NCI-H1048 (cell line): ENCODE measurements at places on chromosomes 5 and 9.

DNA sequence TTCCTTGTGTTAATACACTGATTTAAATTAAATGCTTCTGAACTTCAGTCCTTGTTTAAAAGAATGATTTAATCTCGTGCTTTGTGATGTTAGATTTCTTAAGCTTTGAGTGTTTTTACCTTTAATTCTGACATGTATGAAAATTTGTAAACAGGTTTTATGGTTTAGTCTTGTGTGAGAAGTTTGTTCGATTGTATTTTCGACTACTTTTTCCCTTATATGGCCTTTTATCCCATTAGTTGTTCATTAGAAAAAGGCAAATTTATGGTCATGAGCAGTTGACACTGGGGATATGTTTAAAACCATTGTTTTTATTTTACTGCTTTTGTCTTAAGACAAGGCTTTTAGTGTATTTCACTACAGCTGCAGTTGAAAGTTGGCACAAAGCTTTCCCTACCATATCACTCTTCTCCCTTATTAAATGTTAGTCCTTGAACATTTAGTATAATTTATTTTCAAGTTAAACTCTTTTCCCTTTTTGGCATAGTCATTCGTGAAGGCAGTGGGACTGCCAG, 3.3 kb downstream of the UBE2R2 start:
- DNase-seq, result no peak

DNA sequence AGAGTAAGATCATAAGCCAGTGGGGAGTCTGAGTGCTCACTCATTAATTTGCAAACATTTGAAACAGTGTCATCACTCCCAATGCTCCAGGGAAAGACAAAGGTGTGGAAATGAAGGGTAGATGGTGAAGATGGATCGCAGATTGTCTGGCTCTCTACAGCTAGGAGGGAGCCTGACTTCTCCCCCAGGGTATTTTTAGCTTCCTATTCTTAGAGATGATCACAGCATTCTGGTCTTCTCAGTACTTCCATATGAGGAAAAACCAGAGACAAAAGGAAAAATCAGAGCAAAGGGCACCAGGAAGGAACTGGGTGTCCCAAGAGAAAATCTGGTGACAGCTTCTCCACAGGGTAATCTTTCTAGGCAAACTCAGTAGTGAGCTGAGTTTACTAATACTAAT, 401.9 kb upstream of the GRIA1 start:
- DNase-seq, result no peak

DNA sequence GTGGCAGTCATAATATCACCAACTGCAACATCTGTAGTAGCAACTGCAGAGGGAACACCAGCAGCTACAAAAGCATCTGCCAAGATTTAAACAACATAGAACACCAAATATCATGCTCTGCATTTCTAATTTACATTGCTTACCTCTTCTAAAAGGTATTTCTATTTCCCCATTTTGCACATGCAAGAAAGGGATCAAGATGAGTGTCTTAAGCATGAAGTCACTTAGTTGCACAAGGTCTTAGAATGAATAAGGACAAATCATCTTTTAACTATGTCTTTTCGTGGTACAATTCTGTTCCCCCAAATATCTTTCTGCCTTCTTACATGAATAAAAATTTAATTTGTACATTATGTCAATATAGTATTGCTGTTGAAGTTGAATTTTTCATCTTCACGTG, 1746.4 kb downstream of the EFNA5 start:
- no peak for DNase-seq

DNA sequence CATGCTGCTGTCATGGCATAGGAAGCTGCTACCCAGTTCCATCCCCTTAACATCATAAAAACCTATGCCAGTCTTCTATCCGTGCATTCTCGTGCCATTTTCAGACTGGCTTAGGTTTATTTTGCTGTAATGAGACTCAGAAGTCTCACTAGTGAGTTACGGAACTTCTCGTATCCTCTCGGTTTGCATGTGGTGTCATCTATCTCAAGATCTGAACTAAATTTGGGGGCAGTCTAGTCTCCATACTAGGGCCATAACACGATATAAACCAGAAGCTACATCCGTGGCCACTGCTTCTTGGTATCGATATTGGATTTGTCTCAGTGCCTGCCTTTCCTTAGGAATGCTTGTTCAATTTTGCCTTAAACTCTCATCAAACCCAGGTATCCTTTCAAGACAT, 771.2 kb upstream of the CDH10 start:
- DNase-seq, result no peak

DNA sequence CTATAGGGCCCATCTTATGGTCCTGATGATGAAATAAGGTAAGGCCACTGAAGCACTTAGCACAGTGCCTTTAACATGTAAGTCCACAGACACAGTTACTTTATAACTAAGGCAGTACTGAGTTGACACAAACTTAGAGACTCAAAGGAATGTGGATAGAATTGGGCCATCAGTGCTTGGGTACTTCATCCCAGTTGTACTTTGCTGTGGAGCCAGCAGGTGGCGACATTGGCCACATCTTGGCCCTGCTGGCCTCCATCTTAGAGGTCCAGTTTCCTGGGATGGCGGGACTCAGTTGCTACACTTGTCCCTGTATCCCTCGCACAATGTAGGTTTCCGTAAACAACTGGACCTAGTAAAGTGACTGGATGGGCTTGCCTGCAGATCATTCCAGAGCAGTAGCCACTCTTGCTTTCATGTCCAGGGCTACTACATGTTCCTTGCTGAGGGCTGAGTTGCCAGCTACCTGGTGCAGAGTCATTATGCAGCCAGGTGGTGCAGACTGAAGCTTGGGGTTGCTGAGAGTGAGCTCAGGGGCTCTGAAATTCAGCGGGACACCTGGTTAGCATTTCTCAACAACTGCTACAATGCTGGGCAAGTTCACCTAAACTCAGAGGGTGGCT, 10.6 kb downstream of the MTAP start:
- peak; percentile 38 for DNase-seq

- no peak for DNase-seq
Observed at GRCh38 chr5:131379723-131380122, 115.9 kb downstream of the CDC42SE2 start.

- DNase-seq, result no peak
Observed at GRCh38 chr5:75536694-75537360, 25.1 kb downstream of the POLK start.

DNA sequence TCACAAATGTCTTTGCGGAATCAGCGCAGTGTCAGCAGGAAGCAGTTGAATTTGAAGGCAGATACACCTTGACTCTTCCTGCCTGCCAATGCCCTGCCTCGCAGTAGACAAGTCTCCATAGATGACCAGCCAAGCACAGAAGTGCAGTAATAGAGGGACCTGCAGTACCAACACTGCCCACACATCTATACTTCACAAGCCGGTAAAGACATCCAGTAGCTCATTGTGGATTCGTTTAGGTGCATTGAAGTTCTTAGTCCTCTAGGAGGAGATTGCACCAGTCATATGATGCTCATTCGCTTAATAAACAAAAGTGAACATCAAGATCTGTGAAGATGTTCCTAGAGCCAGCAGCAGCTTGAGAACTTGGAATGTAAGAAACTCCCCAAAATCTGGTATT, 7.1 kb upstream of the IFNA2 start:
- DNase-seq, result no peak

- DNase-seq, result no peak
Observed at GRCh38 chr5:103487218-103487617, 75.4 kb downstream of the NUDT12 start.

- DNase-seq, result no peak
Observed at GRCh38 chr5:15966651-15967050, 212.9 kb downstream of the MARCHF11 start.

GRCh38 chr5:65126542-65127069, 355.1 kb downstream of the ADAMTS6 start:
- DNase-seq, result no peak

DNA sequence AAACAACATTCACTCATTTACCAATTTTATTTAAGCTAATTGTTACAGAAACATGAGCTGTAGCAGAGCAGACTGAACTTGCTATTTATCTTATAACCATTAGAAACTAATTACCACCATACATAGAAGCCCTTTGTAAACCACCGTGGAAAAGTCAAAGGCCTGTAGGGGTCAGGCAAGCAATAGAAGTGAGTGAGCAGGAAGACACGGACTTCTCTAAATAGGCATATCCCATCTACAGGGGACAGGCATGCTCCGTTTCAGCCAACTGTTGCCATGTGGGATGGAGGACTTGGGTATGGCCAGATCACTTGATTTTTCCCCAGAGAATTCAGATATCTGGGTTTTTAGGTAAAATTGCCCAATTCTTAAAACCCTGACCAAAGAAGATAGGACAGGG, 44.8 kb downstream of the PRRC1 start:
- DNase-seq, result no peak

DNA sequence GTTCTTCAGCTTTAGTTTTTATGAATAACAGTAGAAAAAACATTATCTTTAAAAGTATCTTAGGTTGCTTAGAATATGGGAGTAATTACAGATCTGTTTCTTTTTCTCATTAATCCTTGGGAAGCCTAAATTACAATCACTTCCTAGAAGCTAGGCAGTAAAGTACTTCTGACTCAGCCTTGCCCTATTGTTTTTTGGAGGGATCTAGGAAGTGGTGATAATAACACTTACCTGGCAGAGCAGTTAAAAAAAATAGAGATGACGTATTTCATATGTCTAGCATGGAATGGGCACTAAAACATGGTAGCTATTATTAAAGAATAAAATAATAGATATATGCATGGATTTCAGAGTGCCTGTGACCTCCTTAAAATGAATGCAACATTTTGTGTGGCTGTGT, 8.2 kb upstream of the FST start:
- no peak for DNase-seq

DNA sequence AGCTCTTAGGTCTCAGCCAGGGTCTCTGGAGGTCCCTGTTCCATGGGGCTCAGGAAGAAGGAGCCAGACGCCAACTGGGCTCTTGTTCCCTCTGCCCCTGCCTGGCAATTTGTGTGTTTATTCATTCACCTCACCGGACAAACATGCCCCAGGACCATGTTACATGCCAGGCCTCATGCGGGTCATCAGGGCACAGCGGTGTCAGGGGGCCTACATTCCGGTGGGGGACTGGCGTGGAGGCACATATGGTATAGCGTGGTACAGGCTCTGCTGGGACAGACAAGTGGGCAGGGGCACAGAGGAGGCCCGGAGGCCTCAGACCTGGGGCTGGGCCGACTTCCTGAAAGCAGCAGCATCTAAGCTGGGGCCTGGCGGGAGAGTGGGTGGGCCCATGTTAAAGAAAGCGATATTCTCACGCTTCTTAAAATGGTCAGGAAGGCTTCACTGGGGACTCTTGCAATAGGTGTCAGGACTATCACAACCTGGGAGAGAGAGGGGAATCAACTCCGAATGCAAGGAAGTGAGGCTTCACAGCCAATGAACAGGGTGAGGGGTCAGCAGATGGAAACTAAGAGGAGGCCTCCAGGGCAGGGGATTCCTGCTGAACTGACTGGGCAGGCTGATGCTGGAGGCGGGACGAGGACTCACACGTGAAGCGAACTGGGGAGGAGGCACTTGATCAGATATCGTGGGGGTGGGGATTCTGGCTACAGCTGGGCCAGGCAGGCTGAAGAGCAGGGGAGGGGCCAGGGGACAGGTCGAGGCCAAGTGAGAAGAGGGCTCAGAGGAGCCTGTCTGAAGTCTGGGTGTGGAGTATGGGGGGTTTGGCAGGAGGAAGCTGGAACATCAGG, 41.9 kb downstream of the NCS1 start:
- no peak for DNase-seq

DNA sequence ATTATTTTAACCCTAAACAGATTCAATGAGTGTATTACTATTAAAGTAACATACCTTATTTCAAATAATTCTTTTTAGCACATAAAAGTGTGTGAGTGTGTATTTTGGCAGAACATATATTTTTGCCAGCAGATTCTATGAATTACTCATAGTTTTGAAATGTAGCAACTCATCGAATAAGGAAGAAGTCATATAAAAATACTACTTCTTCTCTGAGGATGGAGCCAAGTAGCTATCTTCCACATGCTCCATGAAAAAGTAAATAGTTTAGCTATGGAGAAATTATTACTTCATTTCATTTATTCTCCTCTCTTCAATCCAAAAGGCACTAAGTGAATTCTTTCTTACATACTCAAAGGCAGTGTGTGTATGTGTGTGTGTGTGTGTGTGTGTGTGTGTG, 1090.4 kb upstream of the CDH6 start:
- DNase-seq, result no peak

DNA sequence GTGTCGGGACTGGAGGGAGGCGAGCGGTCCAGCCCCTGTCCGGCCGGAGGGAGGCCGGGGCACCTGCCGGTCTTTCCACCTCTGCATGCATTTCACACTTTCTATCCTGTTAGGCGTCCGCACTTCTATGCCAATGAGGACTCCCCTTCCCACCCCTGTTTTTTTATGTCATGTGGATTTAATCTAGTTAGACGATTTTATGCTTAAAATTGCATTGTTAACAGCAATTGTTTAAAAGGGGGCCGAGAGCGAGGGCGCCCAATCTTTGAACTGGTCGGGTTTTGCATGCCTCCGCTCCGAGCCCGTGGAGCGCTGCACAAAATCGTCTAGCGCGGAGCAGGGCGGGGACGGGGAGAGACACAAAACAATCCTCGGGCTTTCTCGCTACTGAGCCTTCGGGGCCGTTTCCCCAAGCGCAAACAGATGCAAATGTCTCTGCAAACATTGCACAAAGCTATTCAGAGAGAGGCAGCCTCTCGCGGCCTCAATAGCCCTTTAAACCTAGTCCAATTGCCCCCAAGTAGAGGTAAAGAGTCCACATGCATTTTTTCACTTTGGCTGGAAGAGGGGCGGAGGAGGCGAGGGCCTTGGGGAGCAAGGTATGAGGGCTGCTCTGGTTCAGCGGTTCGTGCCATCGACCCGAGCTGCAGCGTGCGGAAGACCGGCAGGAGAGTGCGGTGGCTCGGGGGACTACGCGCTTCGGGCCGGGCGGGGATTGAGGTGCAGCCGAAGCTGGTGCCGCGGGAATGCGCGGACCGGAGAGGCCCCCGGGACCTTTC, 37.5 kb upstream of the TIFAB start:
- no peak for DNase-seq

- no peak for DNase-seq
Observed at GRCh38 chr5:181259283-181259682, 1.7 kb downstream of the TRIM52 start.

DNA sequence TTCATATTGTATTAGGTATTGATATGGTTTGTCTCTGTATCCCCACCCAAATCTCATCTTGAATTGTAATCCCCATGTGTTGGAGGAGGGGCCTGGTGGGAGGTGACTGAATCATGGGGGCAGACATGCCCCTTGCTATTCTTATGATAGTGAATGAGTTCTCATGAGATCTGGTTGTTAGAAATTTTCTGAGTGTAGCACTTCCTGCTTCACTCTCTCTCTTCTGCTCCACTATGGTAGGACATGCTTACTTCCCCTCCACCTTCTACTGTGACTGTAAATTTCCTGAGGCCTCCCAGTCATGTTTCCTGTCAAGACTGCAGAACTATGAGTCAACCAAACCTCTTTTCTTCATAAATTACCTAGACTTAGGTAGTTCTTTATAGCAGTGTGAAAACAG, 187.4 kb upstream of the SLC24A2 start:
- no peak for DNase-seq

GRCh38 chr9:116639251-116639741, 47.8 kb upstream of the TRIM32 start:
- DNase-seq, result no peak
